ENCODE measurements at places on chromosomes 11 and 22. TPM values are rescaled to one million over a fixed set of nuclear protein-coding genes. Genes with fewer than 3 reads are reported as not detected.

Gene OVOL1
- total RNA-seq: 0.12 TPM

Gene MMP12
- 0.17 TPM for total RNA-seq

Gene C22orf31
- not detected for total RNA-seq

Gene GAL3ST3
- 1.8 TPM for total RNA-seq

Measured in chondrocyte (in vitro differentiated cells).